ENCODE measurements at places on chromosomes 5 and 9. TPM values are rescaled to one million over a fixed set of nuclear protein-coding genes. Genes with fewer than 3 reads are reported as not detected.

The PTPN3 gene
- 26.7 TPM for total RNA-seq

DNA sequence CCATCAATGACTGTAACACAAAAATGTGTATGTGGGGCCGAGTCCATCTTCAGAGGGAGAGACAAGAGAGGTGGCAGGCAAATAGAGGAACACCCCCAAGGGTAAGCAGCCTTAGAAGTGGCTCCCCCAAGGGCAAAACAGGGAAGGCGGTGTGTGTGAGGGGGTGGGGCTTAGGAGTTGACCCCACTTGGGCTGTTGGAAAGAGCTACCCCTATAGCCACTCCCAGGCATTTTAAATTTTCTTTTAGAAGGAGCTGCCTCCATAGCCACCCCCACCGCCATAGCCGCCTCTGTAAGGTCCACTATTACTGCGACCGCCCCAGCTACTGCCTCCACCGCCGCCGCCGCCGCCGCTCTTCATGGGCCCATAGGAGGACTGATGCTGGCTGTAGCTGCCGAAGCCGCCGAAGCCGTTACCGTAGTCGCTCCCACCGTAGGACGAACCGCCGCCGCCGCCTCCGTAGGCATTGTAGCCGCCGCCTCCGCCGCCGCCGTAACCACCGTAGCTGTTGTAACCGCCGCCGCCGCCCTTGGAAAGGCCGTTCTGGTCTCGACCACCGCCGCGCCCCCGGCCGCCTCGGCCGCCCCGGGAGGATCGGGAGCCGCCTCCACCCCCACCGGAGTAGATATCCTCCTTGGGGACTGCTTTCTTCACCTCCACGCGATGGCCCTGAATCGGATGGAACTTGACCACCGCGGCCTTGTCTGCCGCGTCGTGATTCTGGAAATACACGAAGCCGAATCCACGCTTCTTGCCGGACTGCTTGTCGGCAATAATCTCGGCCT lies 1.1 kb downstream of the HNRNPA0 start:
- H3K4me3 ChIP-seq: peak overlapping the region; percentile 88
- H3K4me1 ChIP-seq: peaks cover 7% of the 10 kb centered on the region
- no peaks in the 10 kb centered on the region for H3K27me3 ChIP-seq

DNA sequence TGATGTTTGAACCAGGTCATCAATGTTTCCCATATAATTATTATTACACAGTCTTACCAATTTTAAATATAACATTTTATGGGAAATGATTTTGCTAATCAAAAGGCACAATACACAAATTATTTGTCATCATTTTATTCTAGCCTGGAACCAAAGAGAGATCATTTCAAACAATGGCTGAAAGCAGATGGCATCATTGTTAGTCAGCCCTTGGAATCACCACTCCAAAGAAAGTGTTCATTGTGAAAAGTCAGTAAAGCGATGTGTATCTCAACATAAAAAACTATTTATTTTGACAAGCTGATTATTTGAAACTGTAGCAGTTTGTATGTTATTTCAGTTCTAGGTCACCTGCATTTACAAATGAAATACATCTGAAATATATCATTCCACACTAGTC lies 1068.7 kb downstream of the CDH12 start:
- no peaks in the 10 kb centered on the region for H3K36me3 ChIP-seq
- no peak for DNase-seq
- no peak overlapping the region for H3K27ac ChIP-seq

The DMRT3 gene
- total RNA-seq: not detected

The SOX30 gene
- total RNA-seq: 0.42 TPM

The ANKRD33B gene
- total RNA-seq: 0.66 TPM

- H3K27ac ChIP-seq: no peak overlapping the region
- no peaks in the 10 kb centered on the region for H3K4me1 ChIP-seq
- H3K27me3 ChIP-seq: no peaks in the 10 kb centered on the region
- H3K36me3 ChIP-seq: no peaks in the 10 kb centered on the region
- no peak for DNase-seq
Observed at GRCh38 chr5:123763201-123763600, 251.2 kb downstream of the CSNK1G3 start.

DNA sequence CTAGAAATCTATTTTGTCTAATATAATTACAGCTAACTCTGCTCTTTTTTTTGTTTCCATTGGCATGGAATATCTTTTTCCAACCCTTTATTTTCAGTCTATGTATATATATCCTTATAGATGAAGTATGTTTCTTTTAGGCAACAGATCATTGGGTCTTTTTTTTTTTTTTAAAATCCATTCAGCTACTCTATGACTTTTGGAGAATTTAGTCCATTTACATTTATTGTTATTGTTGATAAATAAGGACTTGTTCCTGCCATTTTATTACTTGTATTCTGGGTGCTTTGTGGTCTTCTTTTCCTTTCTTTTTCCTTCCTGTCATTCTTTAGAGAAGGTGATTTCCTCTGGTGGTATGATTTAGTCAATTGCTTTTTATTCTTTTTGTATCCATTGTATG lies 296.8 kb downstream of the SMARCA2 start:
- H3K27ac ChIP-seq: no peak overlapping the region
- H3K27me3 ChIP-seq: no peaks in the 10 kb centered on the region
- no peaks in the 10 kb centered on the region for H3K36me3 ChIP-seq
- DNase-seq: no peak
- H3K4me1 ChIP-seq: no peaks in the 10 kb centered on the region
- H3K4me3 ChIP-seq: no peak overlapping the region

GRCh38 chr5:52906845-52907244 lies 82.3 kb upstream of the ITGA2 start:
- DNase-seq: no peak
- H3K27ac ChIP-seq: no peak overlapping the region
- no peaks in the 10 kb centered on the region for H3K27me3 ChIP-seq
- no peak overlapping the region for H3K4me3 ChIP-seq
- H3K36me3 ChIP-seq: no peaks in the 10 kb centered on the region

DNA sequence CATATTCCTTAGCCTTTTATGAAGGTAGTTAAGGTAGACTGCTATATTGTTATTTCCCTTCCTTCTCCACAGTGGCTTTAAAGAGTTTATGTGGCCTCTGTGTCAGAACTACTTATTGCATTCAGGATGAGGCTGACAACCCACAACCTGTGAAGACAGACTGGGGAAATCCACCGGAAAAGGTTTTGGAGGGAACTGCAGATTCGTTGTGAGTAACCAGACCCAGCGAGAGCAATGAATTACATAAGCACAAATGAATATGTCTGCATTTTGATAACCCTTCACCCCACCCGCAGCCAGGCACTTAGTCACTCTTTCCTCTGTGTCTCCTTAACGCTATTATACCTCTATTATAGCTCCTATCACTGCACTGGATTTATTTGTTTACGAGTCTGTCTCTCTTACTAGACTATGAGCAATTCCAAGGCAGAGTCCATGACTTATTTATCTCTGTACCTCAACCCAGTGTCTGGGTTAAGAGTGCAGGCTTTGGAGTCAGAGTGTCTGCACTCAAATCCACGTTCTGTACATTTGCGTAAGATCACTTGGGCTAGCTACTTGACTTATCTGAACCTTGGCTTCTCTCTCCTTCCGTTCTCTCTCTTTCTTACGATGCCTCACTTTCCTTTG lies 19.2 kb downstream of the KCTD16 start:
- H3K4me1 ChIP-seq: no peaks in the 10 kb centered on the region
- H3K4me3 ChIP-seq: no peak overlapping the region

- H3K27ac ChIP-seq: peak overlapping the region; percentile 54
- no peaks in the 10 kb centered on the region for H3K27me3 ChIP-seq
- no peak for DNase-seq
- no peaks in the 10 kb centered on the region for H3K36me3 ChIP-seq
Observed at GRCh38 chr5:67014957-67015400, 181.6 kb downstream of the CD180 start.

GRCh38 chr5:180865981-180866695 lies 5.1 kb upstream of the ZFP62 start:
- H3K36me3 ChIP-seq: no peaks in the 10 kb centered on the region
- DNase-seq: peak; percentile 56
- peak overlapping the region; percentile 85 for H3K27ac ChIP-seq
- H3K27me3 ChIP-seq: no peaks in the 10 kb centered on the region
- H3K4me3 ChIP-seq: no peak overlapping the region
- H3K4me1 ChIP-seq: peaks cover 8% of the 10 kb centered on the region

The ACOT12 gene
- total RNA-seq: not detected

DNA sequence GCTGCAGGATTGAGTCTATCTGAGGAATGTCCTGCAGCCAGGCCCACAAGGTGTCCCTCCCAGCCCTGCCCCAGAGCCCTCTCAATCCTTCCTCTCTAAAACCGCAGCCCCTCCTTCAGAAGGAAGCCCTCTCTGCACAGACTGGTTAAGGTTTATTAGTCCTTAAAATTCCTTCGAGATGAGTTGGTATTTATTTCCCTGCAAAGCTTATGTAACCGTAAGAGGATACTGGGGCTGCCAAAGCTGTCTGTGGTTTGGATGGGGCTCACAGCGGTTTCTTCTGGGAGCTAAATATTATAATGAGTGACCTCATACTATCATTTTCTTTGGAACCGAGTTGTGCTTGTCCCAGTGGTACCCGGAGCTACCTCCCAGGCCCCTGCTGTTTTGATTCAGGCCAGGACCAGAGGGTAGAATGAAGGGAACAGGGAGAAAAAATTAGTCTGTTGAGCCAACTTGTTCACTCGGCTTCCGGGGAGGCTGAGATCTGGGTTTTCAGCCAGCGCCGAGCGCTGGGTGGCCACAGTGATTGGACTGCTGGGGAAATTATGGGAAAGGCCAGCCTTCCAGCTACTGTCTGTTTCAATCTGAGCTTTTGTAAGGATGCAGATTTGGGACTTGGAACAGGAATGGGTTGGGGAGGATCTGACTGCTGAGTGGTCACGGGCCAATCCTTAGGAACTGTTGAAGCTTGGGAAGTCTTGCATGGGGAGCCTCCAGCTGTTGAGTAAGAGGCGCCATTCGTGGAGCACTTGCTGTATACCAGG lies 107.5 kb downstream of the NDFIP1 start:
- H3K4me3 ChIP-seq: no peak overlapping the region
- no peaks in the 10 kb centered on the region for H3K27me3 ChIP-seq
- H3K36me3 ChIP-seq: no peaks in the 10 kb centered on the region
- peak; percentile 23 for DNase-seq

DNA sequence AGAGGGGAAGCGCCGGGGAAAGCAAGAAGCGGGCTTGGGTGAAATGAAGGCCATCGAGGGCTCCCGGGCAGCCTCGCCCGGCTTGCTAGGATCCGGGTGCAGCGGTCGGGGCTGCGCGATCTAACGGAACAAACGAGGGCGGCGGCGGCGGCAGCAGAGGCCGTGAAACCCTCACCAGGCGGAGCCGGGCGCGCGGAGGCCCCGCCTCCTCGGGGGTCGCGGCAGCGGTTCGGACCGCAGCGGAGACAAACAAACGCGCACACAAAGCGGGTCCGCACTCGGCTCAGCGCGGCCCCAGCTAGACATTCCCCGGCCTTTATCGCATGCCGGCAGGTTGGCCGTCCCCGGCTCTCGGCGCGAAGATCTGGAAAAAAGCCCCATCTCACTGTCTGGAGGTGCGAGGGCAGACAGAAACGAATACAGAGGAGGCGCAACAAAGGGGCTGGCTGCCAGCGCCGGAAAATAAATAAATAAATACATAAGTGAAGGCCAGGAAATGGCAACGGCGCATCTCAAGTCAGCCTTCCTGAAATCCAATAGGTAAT lies 10.5 kb upstream of the TRIM36 start:
- peaks cover 31% of the 10 kb centered on the region for H3K27me3 ChIP-seq
- DNase-seq: peak; percentile 51
- peaks cover 12% of the 10 kb centered on the region for H3K4me1 ChIP-seq
- peak overlapping the region; percentile 50 for H3K4me3 ChIP-seq
- H3K27ac ChIP-seq: no peak overlapping the region

The TLR4 gene
- 7.5 TPM for total RNA-seq

The GLRA1 gene
- total RNA-seq: not detected

GRCh38 chr5:33228149-33228548 lies 212.6 kb upstream of the TARS1 start:
- H3K4me1 ChIP-seq: no peaks in the 10 kb centered on the region
- H3K36me3 ChIP-seq: no peaks in the 10 kb centered on the region
- no peak overlapping the region for H3K4me3 ChIP-seq
- H3K27ac ChIP-seq: no peak overlapping the region

- no peaks in the 10 kb centered on the region for H3K4me1 ChIP-seq
- H3K36me3 ChIP-seq: no peaks in the 10 kb centered on the region
- no peak overlapping the region for H3K27ac ChIP-seq
- H3K27me3 ChIP-seq: no peaks in the 10 kb centered on the region
Observed at GRCh38 chr5:979100-979817, 29.3 kb upstream of the NKD2 start.

The LCP2 gene
- 8.0 TPM for total RNA-seq

- no peak overlapping the region for H3K4me3 ChIP-seq
- no peaks in the 10 kb centered on the region for H3K27me3 ChIP-seq
- DNase-seq: no peak
- H3K36me3 ChIP-seq: no peaks in the 10 kb centered on the region
- H3K27ac ChIP-seq: no peak overlapping the region
Observed at GRCh38 chr5:27414099-27414498, 375.7 kb upstream of the CDH9 start.

The PDE6A gene
- total RNA-seq: 1.5 TPM

GRCh38 chr9:123149067-123149466 lies 115.6 kb downstream of the GPR21 start:
- H3K4me3 ChIP-seq: no peak overlapping the region
- no peak overlapping the region for H3K27ac ChIP-seq
- no peaks in the 10 kb centered on the region for H3K27me3 ChIP-seq

DNA sequence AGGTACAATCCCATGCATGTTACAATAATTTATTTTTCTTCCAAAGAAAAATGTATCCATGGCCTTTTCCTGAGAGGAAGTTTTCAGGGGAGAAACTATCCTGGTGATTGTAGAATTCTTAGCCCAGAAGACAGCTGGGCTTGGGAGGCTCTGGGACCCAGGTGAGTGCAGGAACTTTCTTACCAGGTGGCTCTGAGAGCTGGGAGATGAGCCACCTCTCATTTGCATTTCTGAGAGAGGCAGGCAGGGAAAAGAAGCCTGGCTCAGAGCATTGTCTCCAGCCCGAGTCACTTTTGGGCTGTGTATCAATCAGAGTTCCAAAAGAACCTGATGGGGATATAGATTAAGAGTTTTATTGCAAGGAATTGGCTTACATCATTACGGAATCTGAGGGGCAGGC lies 52.7 kb downstream of the ALG2 start:
- H3K4me3 ChIP-seq: no peak overlapping the region
- no peaks in the 10 kb centered on the region for H3K27me3 ChIP-seq
- no peaks in the 10 kb centered on the region for H3K36me3 ChIP-seq
- no peak for DNase-seq
- no peak overlapping the region for H3K27ac ChIP-seq
- H3K4me1 ChIP-seq: no peaks in the 10 kb centered on the region

DNA sequence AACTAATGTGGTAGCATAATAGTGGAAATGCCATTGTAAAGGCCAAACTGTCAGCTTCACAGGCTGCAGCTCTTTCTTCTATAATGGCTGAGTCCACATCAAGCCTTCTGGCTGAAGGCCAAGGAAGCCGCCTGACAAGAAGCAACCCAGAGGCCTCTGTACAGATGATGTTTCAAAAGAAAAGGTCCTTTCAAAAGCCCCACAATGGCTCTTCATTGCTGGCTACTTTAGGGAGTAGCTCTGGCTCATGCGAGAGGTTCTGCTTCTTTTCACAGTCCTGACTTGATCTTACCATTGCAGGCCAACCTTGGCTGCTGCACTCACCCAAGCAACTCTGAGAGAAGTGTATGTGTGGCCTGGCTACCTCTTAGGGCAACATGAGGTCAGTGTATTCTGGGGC lies 54.5 kb upstream of the EQTN start:
- no peak overlapping the region for H3K27ac ChIP-seq
- no peak overlapping the region for H3K4me3 ChIP-seq
- H3K27me3 ChIP-seq: no peaks in the 10 kb centered on the region
- no peak for DNase-seq
- H3K4me1 ChIP-seq: no peaks in the 10 kb centered on the region
- H3K36me3 ChIP-seq: no peaks in the 10 kb centered on the region

Data from colonic mucosa (tissue), 4 donors.